ENCODE measurements at places on chromosomes 4 and X.

DNA sequence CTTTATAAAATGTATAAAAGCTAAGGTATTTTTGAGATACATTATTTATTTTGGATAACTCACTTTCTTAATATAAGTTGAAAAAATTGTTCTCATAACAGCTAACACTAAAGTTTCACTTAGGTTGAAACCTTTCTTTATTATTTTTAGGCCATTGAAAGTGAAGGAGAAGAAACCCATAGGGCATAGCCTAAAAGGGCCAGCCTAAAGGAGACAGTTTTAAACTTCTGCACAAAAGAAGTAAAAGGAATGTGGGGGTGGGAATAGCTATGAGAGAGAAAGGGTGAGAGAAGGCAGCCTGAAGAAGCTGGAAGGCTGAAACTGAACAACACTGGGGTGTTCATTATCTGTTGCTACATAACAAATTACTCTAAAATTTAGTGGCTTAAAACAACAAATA, 57.6 kb upstream of the RAPGEF2 start:
- DNase-seq, result no peak

GRCh38 chr4:13524504-13525243, 19.6 kb downstream of the NKX3-2 start:
- DNase-seq, result no peak

DNA sequence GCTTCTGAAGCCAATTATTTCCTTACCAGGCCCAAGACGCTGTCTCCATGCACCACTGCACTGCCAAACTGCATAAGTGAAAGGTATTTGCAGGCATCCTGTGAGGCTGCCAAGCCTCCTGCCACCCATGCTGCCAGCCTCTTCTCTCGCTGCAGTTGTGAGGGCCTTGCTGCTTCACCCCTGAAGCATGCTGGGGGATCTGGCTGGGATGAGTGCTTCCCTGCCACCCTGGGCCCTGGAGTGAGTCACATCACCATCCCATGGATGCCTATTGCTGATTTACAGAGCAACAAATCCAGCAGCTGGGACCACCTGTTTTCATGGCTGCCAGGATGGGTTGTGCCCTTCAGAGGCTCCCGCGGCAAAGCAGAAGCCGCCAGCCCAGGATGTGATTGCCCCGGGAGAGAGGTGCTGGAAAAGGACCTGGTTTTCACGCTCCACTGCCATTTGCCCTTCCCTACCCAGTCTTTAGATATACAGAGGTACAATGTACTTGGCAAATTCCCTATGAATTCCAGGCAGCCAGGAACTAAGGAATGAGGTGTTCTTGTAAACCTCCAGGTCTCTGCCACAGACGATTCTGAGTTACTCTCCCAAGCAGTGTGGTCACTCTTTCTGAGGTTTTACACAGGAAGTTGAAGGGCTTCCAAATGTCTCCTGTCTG, 41.5 kb upstream of the PTCHD1 start:
- peak; percentile 14 for DNase-seq

GRCh38 chr4:6196871-6197270, 3.5 kb downstream of the JAKMIP1 start:
- no peak for DNase-seq

DNA sequence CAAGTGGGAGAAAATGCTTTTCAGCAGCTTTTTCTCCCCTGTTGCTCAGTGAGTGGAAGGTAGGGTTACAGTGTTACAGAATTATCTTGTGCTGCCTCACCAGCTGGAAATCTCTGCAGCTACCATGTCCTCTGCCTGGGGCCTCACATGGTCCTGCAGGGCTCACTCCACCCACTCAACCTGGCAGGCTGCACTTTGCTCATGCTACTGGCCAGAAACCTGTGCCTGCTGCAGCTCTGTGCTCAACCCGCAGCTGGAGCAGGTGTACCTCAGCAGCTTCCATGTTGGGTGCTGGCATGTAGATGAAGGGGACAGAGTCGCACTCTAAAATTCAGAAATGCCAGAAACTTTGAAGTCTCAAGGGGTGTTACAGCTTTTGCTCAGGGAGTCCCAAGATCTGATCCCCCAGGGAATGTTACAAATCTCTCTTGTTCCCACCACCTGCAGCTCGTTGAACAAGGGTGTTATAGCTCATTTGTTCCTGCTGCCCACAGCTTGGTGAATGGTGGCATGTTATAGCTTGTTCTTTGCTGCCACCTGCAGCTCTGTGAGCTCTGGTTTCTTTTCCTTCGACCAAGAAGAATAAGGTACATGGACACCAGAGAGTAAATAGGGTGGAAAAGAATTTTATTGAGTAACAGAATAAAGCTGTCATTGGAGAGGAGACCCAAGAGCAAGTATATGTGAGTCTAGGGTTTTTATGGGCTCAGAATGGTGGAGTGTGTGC, 845.8 kb downstream of the TECRL start:
- peak; percentile 12 for DNase-seq

GRCh38 chr4:48093991-48094416, 40.0 kb downstream of the TXK start:
- peak; percentile 71 for DNase-seq

GRCh38 chr4:166924424-166924823, 309.9 kb downstream of the SPOCK3 start:
- DNase-seq, result no peak

Data from urothelium cell line (cell line).